ENCODE measurements at places on chromosomes 13 and 19.

GRCh38 chr13:107846642-107847041 is 368.7 kb downstream of the LIG4 start:
- DNase-seq, result no peak

DNA sequence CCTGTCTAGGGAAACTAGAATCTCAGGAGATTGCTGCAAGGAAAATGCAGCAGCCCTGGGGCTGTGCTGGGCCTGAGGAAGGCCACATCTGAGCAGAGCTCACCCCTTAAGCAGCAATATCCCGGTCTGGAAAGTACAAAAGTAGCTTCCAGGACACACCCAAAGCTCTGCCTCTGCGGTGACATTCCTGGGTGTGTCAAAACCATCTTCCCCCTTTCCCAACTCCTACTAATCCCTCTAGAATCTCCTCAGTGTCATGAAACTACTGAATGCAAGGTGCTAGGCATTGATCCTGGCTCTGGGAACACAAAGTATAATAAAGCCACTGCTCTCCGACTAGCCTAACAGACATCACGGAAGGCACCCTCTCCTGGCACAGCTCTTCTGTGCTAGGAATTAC is 5.0 kb downstream of the PBX4 start:
- DNase-seq, result no peak

DNA sequence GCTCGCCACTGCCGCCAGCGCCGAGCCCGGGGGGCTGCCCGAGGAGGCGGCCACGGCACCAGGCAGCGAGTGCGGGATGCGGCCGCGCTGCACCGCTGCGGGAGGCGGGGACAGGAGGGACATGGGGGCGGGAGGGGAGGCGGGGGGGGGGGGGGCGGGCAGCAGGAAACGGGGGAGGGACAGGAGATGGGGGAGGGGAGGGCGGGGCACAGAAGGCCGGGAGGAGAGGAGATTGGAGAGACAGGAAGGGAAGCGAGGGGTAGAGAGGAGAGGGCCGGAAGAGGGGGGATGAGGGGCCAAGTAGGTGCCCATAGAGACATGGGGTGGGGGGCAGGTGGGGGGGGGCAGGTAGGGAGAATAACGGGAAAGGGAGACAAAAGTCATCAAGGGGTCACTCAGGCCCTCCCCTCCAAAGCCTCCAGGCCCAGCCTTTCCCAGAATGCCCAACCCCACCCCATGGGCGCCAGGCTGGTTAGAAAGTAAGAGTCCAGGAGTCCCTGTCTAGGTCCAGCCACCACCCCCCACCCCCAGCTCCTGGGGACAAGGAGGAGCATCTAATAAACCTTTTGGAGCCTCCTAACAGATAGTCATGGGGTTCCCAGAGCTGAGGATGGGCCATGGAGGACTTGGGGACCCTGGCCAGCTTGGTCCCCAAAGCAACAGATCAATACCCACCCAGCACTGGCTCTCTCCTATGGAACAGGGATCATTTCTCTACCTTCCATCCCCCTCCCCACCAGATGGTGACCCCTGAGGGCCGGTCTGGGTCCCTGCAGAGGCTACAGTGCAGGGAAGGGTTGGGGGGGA is 9.5 kb downstream of the NR2F6 start:
- no peak for DNase-seq

GRCh38 chr13:46181840-46182490 is at the start of gene LCP1:
TSS of gene LCP1 (minus strand) at chr13:46182177. CDS start at chr13:46159662, 22,515 bp downstream.
- no peak for DNase-seq

- DNase-seq, result no peak
Observed at GRCh38 chr13:98622931-98623331, 46.0 kb upstream of the STK24 start.

DNA sequence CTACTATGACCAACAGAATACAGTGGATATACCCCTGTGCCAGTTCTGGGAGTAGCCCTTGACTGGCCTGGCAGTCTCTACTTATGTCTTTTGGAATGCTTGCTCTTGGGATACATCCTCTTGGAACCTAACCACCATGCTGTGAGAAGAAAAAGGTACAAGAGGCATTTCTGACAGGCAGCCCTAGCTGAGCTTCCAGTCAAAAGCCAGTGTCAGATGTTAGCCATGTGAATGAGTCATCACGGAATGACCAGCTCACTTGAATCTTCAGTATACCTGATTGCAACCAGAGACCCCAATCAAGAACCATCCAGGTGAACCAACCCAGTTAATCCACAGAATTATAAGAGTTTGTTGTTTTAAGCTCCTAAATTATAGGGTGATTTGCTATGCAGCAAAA is 4.1 kb downstream of the CCDC169 start:
- no peak for DNase-seq

- DNase-seq, result no peak
Observed at GRCh38 chr13:62838929-62839328, 1423.3 kb upstream of the PCDH20 start.

GRCh38 chr13:110046811-110047210 is 260.1 kb downstream of the COL4A1 start:
- no peak for DNase-seq
